CD8-positive, alpha-beta memory T cell (primary cell): ENCODE measurements at places on chromosomes 1 and 21.

DNA sequence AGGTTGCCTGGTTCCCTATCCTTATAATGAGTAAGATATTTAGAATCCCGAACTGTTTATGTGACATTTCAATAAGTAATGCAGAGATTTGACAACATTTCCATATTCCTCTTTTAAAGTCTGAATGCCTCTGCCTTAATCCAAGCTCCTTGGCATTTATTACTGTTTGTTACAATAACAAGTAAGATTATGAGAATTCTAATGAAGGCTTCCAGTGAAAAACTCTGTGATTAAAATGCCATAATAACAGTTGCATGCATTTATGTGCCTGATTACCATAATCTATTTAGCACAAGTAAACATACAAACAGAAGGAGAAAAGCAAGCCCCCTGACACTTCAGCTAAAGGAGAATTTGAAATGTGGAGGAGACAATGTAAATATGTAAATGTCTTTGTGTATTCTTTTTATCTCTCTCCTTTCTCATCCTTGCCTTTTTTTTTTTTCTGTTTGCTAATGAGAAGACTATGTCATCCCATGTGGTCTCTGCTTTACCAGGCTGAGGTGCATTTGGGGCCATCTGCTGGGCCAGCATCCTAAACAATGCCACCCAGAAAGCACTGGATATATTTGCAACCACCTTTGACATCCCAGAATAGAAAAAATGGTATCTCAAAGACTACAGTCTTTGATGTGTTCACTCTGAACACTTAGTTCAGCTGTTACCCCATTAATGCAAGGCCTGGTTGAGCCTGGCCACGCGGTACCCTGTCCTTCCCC is 17.2 kb upstream of the OLIG2 start:
- DNase-seq = no peak

DNA sequence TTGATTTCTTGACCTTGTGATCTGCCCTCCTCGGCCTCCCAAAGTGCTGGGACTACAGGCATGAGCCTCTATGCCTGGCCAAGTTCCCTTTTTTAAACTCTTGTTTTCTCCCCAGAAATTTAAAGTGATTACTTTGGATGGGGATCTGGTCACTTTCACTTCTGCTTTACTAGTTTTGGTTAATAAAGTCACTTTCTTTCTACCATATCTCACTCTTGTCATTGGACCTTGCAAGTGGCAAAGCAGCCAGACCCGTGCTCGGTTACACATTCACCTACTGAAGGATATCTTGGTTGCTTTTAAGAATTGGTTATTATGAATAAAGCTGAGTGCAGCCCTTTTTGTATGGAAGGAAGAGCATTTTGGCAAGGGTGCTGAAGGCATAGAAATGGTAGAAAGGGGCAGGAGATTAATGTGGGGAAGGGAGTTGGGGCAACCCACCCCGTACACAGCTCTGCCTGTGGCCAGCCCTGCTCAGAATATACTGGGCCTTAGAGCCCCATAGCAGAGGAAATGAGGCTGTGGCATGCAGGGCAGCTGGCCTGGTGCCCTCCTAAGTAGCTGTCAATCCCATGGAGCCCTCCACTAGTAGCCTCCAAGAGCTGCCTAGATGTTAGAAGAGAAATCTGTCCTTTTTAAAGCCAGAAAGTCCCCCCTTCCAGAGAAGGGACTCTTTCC is 40.7 kb downstream of the CD2 start:
- no peak for DNase-seq

- DNase-seq = no peak
Observed at GRCh38 chr1:36919491-36920145, 114.7 kb downstream of the GRIK3 start.

GRCh38 chr1:222314839-222315238 is 233.1 kb downstream of the HHIPL2 start:
- DNase-seq = no peak

- DNase-seq = no peak
Observed at GRCh38 chr1:225440380-225441221, 12.8 kb upstream of the LBR start.

GRCh38 chr1:113858418-113858817 is 13.1 kb downstream of the PTPN22 start:
- DNase-seq = no peak
